ENCODE measurements at places on chromosomes 7 and 10.

- no peak for DNase-seq
Observed at GRCh38 chr7:125154930-125155329, 225.3 kb upstream of the POT1 start.

- no peak for DNase-seq
Observed at GRCh38 chr7:45712872-45713668, 138.9 kb downstream of the ADCY1 start.

DNA sequence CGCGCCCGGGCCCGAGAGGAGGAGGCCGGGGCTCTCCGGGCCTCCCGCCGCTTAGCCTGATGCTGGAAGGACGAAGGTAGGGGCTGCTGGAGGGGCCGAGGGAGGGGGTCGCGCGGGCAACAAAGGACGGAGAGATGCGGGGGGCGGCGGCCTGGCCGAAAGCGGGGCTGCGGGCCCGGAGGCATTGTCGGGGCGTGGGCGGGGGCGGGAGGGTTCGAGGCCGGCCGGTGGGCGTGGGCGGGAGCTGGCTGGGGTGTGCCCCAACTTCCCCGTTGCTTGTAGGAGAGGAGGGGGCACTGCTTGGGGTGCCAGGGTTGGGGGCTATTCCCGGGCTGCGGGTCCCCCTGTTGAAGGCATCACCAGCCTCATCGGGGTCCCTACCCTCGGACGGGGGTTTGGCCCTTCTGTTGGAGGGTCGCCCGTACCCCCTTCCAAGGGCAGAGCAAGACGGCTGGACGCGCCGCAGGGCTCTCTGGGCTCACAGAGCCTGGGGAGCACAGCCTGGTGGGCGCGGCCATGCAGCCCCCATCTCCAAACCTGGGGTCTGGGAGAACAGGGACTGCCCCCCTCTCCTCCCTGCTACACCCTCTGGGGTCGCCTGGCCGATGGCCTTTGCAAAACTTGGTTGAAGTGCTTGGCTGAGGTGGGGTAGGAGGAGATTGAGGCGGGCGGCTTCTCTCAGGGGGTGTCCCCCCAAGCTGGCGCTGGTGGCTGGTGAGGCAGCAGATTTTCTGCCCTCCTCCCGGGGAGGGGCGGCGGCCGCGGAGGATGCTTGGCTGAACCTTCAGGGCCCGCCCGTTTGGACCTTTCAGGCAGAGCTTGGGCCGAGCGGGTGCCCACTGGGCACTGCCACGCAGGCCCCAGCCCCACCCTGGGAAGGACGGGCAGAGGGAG is 699 bp downstream of the CLIP2 start:
- DNase-seq = peak; percentile 81

GRCh38 chr10:23191764-23192711 is at the start of gene PTF1A:
Gene PTF1A, plus strand, starts transcription at chr10:23192312. Its CDS starts 219 bp downstream, at chr10:23192531.
- no peak for DNase-seq

GRCh38 chr10:49151025-49151445 is 17.2 kb upstream of the FAM170B start:
- DNase-seq = no peak

- no peak for DNase-seq
Observed at GRCh38 chr7:480531-481218, 39.0 kb downstream of the PDGFA start.

DNA sequence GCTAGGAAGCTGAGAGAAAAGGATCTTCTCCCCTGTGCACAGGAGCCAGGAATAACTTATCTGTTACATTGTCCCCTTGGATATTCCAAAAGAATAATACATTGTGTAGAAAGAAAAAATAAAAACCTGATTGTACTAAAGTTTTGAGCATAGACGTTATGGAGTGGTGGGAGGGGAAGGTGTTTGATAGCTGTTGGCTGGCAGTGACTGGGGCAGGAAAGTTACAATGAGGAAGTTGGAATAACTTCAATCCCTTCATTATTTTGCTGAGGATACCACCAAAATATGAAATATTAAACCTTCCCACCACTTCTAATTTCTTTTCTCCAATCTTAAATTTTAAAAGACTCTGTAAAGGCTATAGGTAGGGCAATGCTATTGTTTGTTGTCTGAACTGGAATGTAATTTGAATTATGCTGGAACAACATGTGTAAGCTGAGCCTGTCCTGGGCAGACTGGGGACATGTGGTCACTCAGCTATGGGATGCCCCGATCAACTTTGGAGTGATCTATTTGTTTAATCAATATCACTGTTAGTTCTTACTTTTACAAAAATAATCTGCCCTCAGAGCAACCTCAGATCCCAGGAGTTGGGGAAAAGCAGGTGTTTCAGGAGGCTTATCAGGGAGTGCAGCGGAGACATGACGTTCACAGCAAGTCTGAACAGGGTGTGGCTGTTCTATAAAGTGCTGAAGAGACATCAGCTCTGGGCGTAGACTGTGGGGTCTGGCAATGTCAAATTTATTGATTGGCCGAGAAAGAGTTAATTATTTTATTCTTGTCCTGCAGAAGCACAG is 20.8 kb downstream of the CYP3A43 start:
- no peak for DNase-seq

DNA sequence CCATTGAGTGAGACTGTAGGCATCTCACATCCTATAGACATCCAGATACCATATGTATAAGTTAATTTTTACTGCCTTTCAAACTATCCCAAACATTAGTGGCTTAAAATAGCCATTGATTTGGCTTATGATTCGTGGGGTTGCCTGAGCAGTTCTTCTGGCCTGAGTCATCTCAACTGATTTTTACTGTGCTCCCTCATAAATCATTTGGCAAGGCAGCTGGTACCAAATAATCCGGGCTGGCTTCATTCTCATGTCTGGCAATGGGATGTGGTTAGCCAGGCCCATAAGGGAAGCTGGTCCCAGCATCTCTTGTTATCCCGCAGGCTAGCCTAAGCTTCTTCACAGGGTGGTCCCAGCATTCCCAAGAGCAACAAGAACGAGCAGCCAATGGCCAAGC is 6.7 kb upstream of the LRGUK start:
- DNase-seq = no peak

GRCh38 chr10:132418527-132419416 is 21.8 kb downstream of the PWWP2B start:
- no peak for DNase-seq

DNA sequence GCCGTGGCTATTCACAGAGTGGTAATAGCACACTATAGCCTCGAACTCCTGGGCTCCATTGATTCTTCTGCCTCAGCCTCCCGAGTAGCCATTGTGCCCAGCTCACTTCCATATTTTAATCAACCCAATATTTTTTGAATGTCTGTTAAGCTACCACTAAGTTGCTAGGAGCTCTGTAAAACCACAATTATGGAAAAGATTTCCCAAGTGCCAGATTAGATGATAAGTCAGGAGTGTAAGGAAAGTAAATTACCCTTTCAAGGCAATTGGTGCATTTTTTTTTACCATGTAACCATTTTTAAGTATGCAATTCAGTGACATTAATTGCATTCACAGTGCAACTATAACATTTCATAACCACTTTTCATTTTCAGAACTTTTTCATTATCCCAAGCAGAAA is 87.5 kb upstream of the GATAD1 start:
- peak; percentile 29 for DNase-seq

DNA sequence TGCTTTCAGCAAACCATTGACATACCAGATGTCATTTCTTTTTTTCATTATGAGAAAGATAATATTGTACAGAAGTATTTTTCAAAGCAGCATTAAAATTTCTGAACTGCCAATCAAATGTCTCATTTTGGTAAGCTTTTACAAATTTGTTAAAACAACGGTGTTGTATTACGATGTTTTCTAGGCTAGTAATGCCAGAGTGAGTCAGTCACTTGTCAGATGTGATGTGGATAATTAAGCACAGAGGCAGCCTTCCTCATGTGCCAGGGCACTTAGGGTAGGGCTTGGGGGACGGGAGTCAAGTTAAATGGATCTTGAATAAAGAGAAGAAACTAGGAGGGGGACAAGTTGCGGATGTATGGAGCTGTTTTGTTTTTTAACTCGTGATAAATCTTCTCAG is 10.1 kb downstream of the PSTK start:
- DNase-seq = peak; percentile 6

DNA sequence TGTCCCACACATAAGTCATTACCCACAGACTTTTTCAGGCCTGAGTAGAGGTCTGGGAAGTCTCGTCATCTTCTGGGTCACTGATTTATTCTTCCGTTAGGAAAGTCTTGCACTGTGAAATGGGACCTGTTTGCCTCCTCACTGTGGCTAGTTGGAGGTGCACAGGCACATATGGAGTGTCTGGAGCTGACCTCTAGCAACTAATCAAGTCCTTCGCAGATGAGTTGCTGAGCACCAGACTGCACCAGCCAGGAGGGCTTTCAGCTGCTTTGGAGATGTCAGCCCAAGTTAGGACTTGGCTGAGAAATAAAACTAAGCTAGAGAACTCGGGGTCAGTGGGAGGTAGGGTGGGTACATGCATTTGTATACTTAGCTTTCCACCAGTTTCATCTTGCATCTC is 578.0 kb downstream of the GRID1 start:
- no peak for DNase-seq

DNA sequence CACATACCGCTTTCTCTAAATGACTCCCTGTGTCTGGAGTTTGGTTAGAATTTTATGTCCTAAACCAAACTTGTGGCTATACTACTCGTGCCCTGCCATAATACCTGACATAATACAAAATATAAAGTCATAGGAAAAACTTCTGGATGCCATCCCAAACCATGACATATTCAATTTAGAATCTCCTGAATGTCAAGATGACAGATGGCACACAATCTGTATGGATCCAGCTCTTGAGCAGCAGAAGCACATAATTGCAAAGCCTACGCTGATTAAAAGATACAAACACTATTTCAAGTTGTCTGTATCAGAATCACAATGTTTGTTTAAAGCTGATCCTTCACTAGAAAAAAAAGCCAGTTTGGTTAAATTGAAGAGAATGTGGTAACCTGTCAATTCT is 22.4 kb upstream of the CDC14C start:
- DNase-seq = no peak
